SJCRH30 (cell line): ENCODE measurements at places on chromosomes 16 and 17. TPM values are rescaled to one million over a fixed set of nuclear protein-coding genes. Genes with fewer than 3 reads are reported as not detected.
A peak's percentile ranks its signal among the peaks of the same experiment; 100 is the strongest.

ARL5C gene
- not detected in 2 replicates for total RNA-seq

DNAAF8 gene
- total RNA-seq, result 0.06 and 0.25 TPM in 2 replicates

DNA sequence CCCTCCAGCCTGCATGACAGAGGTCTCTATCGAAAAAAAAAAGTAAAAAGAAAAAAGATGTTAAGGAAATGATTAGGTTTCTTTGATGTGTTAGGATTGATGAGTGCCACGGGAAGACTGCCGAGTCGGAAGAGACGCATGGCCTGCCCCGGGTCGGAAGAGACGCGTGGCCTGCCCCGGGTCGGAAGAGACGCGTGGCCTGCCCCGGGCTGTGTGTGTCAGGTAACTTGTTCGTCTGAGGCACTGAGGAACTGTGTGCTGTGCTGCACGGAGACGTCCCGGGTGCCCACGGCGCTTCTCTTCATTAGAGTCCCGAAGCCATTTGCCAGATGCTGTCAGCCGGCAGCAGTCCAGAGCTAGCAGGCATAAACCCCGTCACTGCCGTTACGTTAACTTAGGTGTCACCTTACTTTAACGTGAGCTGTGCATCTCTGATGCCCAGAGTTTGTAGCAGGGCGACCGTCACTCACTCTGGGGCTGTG lies 40.5 kb upstream of the FASN start:
- no peaks in the 10 kb centered on the region for H3K27me3 ChIP-seq
- no peak overlapping the region for H3K4me3 ChIP-seq
- no peak for DNase-seq
- H3K27ac ChIP-seq, result no peak overlapping the region
- H3K4me1 ChIP-seq, result peaks cover 5% of the 10 kb centered on the region

DNA sequence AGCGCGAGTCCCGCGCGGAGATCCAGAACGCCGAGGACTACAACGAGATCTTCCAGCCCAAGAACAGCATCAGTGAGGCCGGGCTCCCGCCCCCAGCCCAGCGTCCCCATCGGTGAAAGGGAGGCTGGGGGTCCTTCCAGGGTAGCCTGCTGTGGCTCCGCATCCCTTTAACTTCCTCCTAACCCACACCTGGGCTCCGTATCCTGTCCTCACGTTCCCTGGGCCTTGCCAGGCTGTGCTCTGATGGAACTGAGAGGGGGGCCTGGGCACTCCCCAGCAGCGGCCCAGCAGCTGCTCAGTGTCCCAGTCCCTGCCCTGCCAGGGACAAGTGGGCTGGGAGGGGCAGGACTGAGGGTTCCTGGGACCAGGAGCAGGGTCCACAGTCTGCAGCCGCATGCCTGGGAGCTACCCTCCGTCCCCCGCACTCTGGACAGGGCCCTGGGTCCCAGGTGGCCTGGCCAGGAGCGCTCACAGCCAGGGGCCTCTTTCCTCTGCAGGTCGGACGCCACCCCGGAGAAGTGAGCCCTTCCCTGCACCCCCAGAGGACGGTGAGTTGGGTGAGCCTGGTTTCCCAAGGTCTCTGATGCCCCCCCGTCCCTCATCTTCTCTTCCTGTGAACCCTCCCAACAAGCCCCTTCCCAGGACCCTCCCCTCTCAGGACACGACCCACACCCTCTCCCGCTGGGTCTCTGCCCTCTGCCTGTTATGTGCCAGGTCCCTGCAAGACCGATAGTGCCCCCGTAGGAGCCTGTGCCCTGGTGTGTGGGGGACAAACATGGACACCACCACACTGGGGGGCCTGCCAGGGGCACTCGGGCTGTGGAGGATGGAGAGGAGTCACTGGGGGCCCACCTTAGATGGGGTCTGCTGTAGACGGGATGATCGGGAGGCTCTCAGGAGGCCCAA lies 18.1 kb downstream of the KATNB1 start:
- no peak overlapping the region for H3K4me3 ChIP-seq
- 0 out of 2 replicates have a peak, but pooled peaks cover 2% of the 10 kb centered on the region for H3K36me3 ChIP-seq
- no peak overlapping the region for H3K27ac ChIP-seq
- peaks cover 5% of the 10 kb centered on the region for H3K4me1 ChIP-seq

DNA sequence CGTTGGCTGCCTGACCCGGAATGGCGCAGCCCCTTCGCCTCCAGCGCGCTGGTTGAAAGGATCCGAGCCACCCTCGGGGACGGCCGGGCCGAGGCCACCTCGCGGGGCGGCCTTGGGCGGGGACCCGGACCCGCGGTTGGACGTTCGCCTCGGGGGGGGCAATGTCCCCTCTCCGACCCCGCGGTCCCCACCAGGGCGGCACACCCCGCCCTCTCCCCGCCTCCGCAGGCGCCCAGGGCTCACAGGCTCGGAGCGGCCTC lies 1.0 kb upstream of the SOX8 start:
- DNase-seq, result no peak
- no peaks in the 10 kb centered on the region for H3K27me3 ChIP-seq
- H3K27ac ChIP-seq, result peak overlapping the region; percentile 47; the same call in 1 of the 2 replicates
- H3K36me3 ChIP-seq, result peaks cover 20% of the 10 kb centered on the region

DNA sequence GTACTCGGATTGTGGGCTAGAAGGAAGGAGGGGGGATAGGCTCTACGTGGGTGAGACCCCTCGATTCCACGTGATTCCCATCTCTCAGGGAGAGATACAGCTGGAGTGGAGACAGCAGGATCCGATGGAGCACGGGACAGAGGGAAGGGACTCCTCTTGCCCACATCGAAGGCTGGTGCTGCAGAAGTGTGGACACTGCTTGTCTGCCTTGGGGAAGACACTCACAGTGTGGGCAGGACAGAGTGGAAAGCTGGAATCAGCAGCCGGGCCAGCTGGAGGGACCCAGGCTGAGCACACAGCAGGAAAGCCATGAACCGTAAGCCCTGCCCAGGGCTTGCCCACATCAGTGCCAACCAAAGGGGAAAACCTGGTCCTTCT lies 42.1 kb upstream of the RPH3AL start:
- H3K4me3 ChIP-seq, result no peak overlapping the region
- H3K27me3 ChIP-seq, result no peaks in the 10 kb centered on the region
- H3K36me3 ChIP-seq, result no peaks in the 10 kb centered on the region
- H3K27ac ChIP-seq, result no peak overlapping the region
- DNase-seq, result no peak

INCA1 gene
- not detected in 2 replicates for total RNA-seq

CCL2 gene
- 5.3 and 6.7 TPM in 2 replicates for total RNA-seq

- H3K4me3 ChIP-seq, result no peak overlapping the region
- H3K27me3 ChIP-seq, result no peaks in the 10 kb centered on the region
- H3K4me1 ChIP-seq, result no peaks in the 10 kb centered on the region
- H3K27ac ChIP-seq, result no peak overlapping the region
Observed at GRCh38 chr16:75060723-75061122, 55.9 kb downstream of the LDHD start.

TBC1D3K gene
- not detected in 2 replicates for total RNA-seq

FAM83G gene
- 2.1 TPM in 2 replicates for total RNA-seq

GRCh38 chr16:71230122-71230845 lies at the start of gene HYDIN:
HYDIN (minus strand) TSS chr16:71230722; CDS start chr16:71186895, 43,827 bp downstream.
- no peak within 1 kb of the TSS for H3K4me3 ChIP-seq
- no peaks in the 10 kb centered on the region for H3K27me3 ChIP-seq
- DNase-seq, result no peak
- H3K27ac ChIP-seq, result no peak within 1 kb of the TSS
- no peaks in the 10 kb centered on the region for H3K36me3 ChIP-seq
- no peaks in the 10 kb centered on the region for H3K4me1 ChIP-seq
